Right renal cortex interstitium (tissue), 3 donors: ENCODE measurements at places on chromosomes 11 and 22.

DNA sequence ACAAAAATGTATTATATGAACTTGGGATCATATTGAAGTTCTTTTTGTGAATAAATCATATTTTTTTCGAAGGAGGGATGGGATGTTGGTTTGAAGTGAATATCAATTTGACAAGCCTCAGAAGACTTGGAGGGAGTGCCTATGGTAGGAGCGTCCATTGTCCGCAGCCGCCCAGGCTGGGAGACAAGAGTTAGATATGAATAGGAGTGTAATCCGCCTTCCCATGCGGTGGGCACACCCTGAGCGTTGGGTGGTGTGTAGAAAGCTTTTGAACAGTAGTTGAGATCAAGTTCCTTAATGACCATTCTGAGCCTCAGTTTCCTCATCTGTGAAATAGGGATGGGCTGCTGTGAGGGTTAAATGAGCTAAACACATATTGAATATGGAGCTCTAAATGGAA lies 7.0 kb downstream of the CD82 start:
- DNase-seq, result no peak

DNA sequence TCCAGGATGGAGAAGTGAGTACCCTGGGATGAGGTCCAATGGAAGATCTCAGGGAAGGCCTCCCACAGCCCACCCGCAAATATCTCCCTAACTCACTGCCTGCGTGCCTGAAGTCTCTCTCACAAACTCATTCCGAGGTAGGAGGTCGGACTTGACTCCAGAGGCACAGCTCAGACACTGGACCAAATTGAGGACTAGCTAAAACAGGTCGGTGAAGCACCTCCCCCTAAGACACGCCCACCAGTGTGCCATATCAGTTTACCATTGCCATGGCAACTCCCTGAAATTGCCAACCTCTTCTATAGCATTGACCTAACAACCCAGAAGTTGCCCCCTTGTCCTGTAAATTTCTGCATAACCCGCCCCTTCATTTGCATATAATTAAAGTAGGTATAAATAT lies 17.5 kb downstream of the RPL3 start:
- DNase-seq, result no peak

- DNase-seq, result no peak
Measured at GRCh38 chr11:105693075-105693759, 83.3 kb downstream of the GRIA4 start.

GRCh38 chr11:70246196-70246595 lies 24.3 kb upstream of the PPFIA1 start:
- no peak for DNase-seq

DNA sequence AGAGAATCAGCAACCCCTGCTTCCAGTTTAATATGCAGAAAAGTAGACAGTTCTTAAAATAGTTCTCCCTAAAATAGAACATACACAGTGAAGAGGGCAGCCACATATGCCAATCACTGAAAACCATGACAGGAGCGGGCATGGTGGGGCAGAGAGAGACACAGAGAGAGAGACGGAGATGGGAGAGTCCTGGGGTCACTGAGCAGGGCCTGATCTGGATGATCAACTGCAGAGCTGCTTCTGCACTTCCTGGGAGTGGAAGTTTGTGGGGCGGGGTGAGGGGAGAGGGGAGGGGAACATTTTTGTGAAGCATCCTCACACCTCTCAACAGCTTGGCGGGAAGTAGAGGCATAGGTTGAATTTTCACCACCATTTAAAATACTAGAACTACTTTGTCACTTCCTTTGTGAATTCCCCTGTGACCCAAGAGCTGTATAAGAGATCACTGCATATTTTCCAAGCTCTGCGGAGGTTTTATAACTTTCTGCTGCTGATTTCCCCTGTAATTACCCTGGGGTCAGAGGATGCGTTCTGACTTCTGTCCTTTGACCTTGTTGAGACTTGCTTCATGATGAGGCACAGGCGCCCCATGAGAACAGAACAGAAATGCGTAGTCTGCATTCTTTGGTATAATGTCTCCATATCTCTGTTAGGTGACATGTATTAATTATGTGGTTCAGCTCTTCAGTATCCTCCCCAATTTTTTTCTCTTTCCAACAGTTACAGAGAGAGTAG lies 419.4 kb downstream of the BRD1 start:
- no peak for DNase-seq

DNA sequence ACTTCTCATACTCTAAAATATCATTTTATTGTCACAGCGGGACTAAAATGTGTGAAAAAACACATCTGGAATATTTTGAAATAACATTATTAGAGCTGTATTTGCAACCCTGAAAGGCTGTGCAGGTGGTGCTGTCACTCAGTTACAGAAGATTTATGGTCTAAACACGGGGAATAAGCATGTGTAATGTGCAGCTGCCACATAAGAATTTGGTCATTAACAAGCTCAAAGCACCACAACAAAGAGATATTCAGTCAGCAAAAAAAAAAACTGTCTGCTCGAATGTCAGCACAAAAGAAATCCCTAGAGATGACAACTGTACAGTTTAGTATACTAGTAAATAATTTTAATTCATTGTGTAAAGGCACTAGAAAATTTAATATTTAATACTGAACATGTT lies 31.3 kb downstream of the TMEM123 start:
- no peak for DNase-seq

DNA sequence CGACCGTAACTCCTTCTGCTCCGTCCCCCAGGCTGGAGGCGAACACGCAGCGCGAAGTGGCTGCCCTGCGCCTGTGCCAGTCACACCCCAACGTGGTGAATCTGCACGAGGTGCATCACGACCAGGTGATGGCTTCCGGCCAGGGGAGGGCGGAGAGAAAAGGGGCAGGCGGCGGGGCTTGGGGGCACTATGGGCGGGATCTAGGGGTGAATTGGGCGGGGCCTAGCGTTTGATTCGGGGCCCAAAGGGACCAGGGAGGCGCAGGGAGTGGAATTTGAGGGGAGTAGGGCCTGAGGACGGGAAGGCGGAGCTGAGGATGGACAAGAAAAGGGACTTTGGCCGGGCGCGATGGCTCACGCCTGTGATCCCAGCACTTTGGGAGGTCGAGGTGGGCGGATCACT lies 9.7 kb downstream of the RPS6KA4 start:
- DNase-seq, result no peak

GRCh38 chr11:94815705-94816344 lies 47.7 kb downstream of the AMOTL1 start:
- no peak for DNase-seq

- no peak for DNase-seq
Measured at GRCh38 chr11:81756864-81757595, 976.6 kb downstream of the FAM181B start.

- DNase-seq, result no peak
Measured at GRCh38 chr11:2265854-2266585, 4.4 kb downstream of the ASCL2 start.

DNA sequence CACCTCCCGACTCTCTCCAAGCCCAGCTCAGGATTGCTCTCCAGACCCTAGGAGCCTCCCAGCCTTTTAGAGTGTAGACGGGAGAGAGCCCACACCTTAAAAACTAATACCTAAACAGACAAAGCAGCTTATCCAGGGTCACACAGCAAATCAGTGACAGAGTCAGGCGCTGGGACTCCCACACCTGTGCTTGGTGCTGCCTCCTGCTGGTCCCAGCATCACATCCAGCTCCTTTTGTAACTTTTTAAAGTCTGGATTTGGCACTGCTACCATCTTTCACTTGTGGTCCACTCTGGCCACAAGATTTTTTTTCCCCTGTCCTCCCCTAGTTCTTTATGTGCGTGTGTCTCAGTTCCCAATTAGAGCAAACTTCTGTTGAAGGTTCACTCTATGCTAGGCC lies 4.7 kb downstream of the ANO1 start:
- no peak for DNase-seq

DNA sequence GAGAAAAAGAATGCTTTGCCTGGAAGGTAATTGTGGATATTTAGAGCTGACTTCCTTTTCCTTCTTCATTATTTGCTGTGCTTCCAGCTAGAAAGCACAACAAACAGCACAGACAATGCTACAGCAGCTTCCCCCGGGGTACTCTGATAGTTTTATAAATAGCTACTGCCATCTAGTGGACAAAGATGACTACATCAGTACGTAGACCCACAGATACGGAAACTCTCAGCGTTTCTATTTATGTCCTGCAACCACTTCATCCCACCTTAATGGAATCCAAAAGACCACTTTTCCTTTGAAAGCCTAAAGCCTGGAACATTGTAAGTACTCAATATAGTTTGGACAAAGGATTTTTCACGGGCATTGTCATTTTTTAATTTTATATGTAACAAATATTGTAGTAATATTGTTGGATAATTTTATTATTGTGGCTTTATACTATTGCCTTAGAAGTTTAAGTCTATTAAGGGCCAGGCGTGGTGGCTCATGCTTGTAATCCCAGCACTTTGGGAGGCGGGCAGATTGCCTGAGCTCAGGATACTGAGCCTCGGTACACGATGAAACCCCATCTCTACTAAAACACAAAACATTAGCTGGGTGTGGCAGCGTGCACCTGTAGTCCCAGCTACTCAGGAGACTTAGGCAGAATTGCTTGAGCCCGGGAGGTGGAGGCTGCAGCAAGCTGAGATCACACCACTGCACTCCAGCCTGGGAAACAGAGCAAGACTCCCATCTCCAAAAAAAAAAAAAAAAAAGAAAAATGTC lies 7.5 kb downstream of the HSPA8 start:
- DNase-seq, result peak; percentile 62

DNA sequence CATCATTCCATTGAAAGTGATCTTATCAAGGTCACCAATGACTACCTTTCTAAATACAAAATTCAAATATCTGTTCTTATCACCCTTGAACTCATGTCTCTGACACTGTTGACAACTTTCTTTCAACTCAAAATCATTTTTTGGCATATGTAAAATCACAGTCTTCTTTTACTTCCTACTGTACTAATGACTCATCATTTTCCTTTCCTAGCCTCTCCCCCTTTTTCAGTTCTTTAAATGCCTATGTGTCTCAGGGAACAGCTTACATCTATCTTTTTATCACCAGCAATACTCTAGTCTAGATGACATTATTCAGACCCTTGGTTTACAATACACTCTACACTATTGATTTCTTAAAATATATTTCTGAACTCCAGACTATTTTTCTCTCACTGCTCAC lies 2220.7 kb upstream of the RAG2 start:
- no peak for DNase-seq

DNA sequence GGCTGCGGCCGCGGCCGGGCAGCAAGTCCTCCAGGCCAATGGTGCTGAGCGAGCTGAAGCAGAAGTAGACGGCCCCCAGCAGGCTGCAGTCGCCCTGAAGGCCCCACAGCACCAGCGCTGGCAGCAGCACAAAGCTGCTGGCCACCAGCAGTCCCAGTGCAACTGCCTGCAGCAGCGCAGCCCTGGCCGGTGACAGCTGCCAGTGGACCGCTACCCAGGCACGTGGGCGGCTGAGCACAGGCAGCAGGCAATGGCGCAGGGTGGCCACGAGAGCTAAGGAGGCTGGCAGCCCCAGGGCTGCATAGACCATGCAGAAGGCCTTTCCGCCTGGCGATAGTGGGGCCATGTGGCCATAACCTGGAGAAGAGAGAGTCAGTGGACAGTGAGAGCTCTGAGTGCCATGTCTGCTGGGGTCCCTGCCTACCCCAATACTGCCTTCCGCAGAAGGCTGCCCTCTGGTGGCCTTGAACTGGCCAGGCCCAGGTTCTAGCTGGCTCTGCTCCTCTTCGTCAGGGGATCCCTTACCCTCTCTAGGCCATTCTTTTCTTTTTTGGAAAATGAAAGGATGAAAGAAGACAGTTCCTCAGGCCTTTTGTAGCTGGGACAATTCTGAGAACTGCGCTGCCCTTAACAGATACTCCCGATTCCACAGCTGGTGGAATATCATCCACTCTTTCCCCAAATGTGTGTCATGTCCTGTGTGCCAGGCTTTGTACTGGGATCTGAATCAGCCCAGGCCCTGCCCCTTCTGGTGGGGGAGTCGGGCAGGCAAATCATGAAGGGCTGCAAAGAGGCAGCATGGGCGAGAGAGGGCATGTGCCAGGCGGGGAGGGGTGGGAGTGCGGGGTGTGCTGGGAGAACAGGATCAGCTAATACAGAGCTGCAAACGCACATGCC lies 1.8 kb downstream of the KCNK7 start:
- DNase-seq, result no peak

DNA sequence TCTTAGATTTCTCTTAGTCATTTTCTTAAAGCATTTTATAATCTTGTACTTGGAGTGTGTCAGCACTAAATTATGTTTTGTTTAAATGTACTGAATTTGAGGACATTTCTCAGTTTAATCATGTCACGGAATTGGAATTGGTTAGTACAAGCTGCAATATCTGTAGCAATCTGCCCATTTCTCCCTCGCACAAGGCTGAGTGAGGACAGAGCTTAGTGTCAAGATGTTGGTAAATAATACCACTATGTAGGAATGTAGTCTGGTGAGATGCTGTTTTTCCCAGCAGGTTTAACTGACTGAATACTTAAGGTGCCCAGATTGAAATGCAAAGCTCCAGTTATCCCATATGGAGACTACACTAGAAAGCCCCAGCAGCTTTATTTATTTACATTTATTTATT lies 30.6 kb downstream of the SREBF2 start:
- no peak for DNase-seq

GRCh38 chr11:33920838-33921613 lies 29.1 kb upstream of the LMO2 start:
- no peak for DNase-seq

- DNase-seq, result no peak
Measured at GRCh38 chr11:12696911-12697581, 22.8 kb downstream of the TEAD1 start.

GRCh38 chr11:110830344-110830743 lies 118.1 kb upstream of the ARHGAP20 start:
- no peak for DNase-seq

- DNase-seq, result no peak
Measured at GRCh38 chr22:40472051-40472450, 101.7 kb downstream of the SGSM3 start.

- no peak for DNase-seq
Measured at GRCh38 chr11:1317432-1317831, 8.0 kb upstream of the TOLLIP start.

DNA sequence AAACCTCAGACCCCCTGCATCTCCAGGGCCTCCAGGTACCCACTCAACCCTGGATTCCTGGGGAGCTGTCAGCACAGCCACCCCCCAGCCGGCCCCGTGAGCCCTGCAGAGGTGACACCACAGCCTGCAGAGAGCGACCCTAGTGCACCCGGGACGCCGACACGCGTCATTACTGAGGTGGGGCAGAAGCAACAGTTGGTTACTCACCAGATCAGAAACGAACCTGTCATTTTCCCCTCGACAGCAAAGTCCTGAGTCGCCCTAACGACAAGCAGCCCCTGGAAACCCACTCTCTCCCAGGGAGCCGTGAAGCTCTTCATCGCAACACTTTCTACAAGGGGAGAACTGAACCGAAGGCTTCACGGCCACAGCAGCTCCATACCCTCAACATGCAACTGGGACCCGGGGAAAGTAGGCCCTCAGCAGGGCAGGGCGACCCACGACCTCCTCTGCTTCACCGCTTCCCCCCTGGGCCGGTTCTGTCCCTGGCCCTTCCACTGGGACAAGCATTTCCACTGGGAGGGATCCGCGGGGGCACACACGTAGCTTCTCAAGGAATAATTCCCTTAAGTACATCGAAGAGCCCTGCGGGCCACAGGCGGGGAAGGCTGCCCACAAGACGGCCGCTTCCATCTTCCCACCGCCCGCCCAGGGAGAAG lies 1.6 kb downstream of the BRD1 start:
- DNase-seq, result no peak

- no peak for DNase-seq
Measured at GRCh38 chr11:72088076-72088808, 7.6 kb downstream of the LRRC51 start.

- DNase-seq, result no peak
Measured at GRCh38 chr11:90349731-90350130, 126.9 kb upstream of the CHORDC1 start.

- no peak for DNase-seq
Measured at GRCh38 chr11:119307219-119307618, 9.7 kb downstream of the MCAM start.

GRCh38 chr11:77442394-77443053 lies 31.4 kb downstream of the PAK1 start:
- DNase-seq, result no peak
